Stimulated activated CD8-positive, alpha-beta memory T cell treated with anti-CD3 and anti-CD28 coated beads, Interleukin-4, amount 100 ng/mL, for 24 hours (primary cell): ENCODE measurements at places on chromosomes 6 and 20.

DNA sequence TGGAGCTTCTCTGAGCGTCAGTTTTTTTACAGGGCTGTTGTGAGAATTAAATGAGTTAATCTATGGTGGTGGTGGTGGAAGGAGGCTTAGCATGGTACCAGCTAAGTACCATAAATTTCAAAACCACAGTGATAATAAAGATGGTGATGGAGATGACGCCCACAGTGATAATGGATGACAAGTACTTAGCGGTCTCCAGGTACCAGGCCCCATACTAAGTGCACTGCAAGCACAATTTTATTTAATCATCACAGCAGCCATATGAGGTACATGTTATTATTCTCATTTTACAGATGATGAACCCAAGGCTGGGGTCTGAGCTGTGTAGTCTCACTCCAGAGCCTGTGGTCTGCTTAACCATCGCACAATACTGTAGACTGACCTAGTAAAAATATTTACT is 75.1 kb downstream of the PAX1 start:
- no peak for DNase-seq

DNA sequence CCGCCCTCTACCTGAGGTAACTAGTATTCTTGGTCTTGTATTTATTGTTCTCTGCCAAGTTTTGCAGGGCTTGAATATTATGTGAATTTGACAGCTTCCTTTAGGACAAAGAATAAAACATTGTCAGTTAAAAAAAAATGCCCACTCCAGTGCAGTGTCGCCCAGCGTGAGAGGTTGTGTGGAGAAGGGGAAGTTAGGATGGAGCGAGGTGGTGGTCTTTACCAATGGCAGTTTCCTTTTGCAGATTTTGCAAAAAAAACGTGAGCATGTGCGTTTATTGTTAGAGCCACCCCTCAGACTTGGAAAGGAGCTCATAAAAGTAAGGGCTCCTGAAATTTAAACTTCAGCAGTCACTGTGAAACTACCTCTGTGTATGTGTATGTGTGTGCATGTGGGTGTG is 28.3 kb downstream of the UST start:
- no peak for DNase-seq

GRCh38 chr20:52439375-52439774 is 247.8 kb upstream of the ZFP64 start:
- DNase-seq: no peak

DNA sequence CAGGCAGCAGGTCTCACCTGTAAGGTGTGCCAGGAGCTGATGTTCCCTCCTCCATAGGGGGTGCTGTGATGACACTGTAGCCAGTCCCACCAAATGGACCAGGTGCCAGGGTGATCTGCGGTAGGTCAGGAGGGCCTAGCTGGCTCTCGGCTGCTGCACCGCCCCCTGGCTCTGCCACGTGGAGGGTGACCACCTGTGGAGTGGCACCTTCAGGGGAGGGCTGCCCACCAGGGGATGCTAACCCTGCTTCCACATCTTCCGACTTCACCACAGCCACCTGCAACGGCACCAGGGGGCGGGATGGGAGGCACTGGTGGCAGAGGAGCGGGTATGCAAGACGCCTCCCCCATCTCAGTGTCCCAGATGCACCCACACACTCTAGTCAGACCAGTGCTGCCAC is 18.3 kb downstream of the ZNF335 start:
- no peak for DNase-seq

DNA sequence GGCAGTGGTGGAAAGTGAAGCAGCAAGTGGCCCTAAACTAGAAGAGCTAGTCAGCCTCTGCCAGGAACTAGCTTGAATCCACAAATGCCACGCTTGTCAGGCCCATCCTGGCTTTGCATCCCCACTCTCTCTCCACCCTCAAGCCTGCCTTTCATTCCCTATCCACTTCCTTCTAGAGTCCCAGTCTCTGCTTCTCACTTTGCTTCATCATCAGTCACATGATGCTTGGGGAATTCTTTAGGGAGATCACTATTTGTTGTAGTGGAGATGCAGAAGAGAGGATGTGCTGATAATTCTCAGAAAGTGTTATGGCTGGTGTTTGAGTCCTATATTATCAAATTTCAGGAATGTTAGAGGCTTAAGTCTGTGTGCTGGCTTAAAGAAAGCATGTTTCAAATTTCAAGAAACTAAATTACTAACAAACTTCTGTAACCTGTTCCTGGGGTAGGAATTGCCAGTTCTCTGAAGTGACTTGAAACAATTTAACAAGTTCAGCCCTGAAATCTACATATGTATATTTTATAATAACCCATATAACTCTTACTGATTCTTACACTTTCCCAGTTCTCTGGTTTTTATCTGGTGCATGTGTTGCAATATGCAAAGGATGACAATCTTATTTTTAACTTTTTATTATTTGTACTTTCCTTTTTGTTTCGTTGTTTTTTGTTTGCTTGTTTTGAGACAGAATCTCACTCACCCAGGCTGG is 7.5 kb downstream of the TRIM39 start:
- no peak for DNase-seq

DNA sequence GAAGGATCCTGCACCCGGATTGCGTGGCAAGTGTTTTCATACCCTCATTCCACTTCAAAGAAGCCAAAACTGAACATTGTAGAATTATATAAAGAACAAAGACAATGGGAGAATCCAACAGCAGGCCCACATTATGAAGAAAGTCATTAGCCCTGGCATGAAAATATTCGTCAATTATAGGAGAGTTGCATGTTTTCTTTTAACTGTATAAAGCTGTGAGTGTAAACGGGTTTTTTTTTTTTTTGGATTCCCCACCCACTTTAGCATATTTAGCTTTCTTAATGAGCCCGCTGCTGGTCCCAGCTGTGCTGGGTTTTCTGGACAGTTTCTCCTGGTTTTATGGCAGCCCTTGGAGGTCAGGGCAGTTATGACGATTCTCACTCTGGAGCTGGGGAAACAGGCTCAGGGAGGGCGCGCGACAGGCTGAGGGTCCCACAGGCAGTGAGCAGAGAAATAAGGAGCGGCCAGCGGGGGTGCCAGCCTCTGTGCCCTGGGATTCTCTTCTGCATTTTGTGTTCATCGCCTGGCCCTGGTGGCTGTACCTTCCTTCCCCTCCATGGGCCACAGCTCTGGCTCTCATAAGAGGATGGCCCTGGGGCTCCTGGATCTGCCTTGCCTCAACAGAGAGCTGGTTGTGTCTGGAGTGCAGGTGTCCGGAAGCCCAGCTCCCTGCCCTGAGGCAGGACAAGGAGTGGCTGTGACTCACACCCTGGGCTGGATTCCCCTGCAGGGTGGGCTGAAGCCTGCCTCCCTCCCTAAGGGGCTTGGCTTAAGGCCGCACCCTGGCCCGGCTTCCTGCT is 24.1 kb upstream of the SULF2 start:
- no peak for DNase-seq

DNA sequence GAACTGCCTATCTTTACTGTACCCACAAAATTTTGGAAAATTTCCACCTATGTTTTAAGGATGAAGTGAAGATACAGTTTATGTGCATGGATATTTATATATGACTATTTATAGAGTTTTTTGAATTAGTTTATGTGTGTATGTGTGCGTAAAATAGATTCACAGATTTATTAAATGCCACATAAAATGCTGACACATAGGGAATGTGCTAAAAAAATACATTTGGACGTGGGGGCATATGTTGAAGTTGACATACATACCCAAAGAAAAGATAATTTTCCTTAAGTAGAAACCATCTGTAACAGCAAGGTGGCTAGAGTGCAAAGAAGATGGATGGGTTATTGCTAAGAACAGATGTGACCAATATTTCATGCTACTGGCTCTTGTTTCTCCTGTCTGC is 302.1 kb upstream of the RNF217 start:
- DNase-seq: no peak

DNA sequence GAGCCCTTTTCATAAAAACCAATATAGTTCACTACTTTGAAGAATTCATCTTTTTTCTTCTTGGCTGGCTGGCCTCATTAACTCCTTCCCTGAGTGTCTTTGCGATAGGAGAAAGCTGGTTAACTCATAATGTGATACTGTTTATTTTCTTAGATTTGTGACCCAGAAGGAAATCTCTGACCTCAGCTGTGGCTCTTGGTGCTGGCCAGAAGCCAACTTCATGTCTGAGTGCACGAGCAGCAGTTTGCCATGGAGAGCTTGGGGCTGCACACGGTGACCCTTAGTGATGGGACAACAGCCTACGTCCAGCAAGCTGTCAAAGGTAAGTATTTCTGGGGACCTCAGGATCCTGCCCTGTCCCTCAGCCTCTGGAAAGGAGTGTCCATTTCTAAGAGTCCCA is 16.7 kb upstream of the DEF6 start:
- no peak for DNase-seq

GRCh38 chr6:54335871-54336270 is 27.6 kb downstream of the TINAG start:
- DNase-seq: no peak

- no peak for DNase-seq
Measured at GRCh38 chr6:53857318-53858094, 62.7 kb downstream of the LRRC1 start.

GRCh38 chr6:137903933-137904821 is 37.1 kb downstream of the TNFAIP3 start:
- no peak for DNase-seq

DNA sequence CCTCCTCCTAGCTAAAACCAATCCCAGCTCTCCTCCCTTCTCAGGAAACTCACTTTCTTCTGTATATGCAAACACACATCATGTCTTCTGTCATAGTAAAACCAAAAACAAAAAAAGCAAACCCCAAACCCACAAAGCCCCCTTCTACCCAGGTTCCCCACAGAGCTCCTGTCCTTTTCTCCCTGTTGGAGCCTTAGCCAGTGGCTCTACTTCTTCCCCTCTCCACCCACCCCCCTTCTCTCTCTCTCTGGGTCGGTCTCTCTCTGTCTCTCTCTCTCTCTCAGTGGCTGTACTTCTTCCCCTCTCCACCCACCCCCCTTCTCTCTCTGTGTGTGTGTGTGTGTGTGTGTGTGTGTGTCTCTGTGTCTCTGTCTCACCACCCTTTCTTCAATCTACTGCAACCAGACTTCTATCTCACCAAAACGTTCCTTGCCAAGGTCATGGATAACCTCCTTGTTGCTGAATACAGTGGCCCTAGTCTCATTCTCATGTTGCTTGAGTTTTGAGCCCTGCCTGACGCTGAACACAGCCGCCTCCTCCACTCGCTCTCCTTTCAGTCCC is 8.7 kb upstream of the OSER1 start:
- DNase-seq: no peak

DNA sequence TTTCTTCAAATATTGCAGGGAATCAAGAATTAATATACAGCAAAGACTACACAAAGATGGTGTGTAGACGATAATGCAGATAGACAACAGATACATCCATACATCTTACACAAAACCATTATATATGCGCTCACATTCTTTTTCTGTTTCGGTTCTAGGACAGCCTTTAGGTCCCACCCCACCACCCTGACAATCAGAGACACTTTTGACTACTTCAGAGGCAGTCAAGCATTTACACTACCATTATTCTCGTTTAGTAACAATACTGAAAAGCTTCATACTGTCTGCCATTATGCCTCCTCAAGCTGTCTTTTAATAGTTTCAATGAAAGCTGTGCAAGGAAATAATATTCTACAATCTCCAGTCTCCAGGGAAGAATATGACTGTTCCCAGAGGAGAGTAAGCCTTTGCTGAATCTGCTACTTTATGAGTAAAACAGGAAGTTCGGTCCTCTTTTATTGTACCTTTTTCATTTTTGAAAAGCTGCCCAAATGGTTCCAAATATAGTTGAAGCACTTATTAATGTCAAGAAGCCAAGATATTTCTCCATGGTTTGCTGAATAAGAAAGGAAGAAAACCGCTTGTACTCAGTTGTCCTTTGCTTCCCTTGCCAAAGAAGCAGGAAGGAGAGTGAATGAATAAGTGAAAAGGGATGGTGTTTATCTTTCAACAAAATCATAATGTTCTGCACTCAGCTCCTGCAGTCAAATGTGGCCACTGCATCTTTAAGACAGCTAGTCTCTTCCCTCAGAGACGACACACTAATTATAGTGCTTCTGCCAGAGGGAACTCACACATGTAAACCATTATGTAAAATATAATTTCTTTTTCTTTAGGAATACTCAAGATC is 468.3 kb downstream of the CDC5L start:
- DNase-seq: no peak

DNA sequence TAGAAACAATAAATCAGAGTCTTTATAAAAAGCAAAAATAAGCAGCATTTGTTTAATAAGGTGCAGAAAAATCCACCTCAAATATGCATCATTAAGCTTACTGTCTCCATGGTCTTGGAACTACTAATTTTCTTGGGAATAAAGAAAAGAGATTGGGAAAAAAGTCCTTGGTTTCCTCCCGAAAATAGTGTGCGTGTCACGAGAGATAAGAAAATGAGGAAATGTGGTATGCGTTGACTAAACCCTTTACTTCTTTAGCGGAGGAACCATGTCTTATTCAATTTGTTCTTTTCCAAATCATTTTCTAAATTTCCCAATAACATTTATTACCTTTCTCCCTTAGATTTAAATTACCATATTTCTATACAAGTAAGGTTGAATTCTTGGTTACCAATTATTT is 54.1 kb upstream of the HBS1L start:
- no peak for DNase-seq

DNA sequence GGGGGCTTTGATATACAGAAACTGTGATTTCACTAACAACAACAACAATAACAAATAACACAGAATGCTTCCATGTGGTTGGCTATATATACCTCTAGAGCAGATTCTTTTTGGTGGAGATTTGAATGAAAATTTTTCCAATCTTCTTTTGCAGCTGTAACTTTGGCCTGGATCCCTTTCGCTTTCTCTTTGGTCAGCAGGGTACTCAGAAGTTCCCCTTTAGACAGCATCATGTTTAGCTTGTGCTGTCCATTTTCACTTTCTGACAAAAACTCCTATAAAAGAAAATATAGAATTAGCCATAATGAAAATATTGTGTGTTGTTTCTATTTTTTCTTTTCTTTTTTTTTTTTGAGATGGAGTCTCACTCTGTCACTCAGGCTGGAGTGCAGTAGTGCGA is 264.2 kb downstream of the SYNE1 start:
- DNase-seq: no peak
